NCI-H1436 (cell line): ENCODE measurements at places on chromosomes 7 and 10.

GRCh38 chr7:51295440-51296245, 21.0 kb downstream of the COBL start:
- DNase-seq = no peak

- no peak for DNase-seq
Measured at GRCh38 chr7:116990056-116990455, 36.8 kb downstream of the ST7 start.

GRCh38 chr10:112507988-112508387, 61.0 kb downstream of the VTI1A start:
- no peak for DNase-seq

GRCh38 chr7:112481121-112481736, 438 bp downstream of the LSMEM1 start:
- DNase-seq = no peak

DNA sequence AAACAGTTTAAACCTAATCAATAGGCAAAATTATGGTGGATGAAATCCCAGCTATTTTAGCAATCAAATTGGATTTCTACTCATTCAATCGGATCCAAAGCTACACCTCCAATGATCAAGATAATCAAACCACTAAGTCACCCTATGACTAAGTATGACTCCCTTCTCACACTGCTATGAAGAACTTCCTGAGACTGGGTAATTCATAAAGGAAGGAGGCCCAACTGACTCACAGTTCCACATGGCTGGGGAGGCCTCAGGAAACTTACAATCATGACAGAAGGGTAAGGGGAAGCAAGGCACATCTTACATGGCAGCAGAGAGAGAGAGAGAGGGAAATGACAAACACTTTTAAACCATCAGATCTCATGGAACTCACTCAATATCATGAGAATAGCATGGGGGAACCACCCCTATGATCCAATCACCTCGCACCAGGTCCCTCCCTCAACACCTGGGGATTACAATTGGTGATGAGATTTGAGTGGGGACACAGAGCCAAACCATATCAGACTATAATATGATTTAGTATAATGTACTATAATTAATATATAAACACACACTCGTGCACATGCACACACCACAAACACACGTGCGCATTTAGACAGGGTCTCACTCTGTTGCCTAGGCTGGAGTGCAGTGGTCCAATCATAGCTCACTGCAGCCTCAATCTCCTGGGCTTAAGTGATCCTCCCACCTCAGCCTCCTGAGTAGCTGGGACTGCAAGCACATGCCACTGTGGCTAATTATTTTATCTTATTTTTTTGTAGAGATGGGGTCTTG, 213.6 kb upstream of the FOXK1 start:
- no peak for DNase-seq

- no peak for DNase-seq
Measured at GRCh38 chr7:12772768-12773167, 85.3 kb downstream of the ARL4A start.

DNA sequence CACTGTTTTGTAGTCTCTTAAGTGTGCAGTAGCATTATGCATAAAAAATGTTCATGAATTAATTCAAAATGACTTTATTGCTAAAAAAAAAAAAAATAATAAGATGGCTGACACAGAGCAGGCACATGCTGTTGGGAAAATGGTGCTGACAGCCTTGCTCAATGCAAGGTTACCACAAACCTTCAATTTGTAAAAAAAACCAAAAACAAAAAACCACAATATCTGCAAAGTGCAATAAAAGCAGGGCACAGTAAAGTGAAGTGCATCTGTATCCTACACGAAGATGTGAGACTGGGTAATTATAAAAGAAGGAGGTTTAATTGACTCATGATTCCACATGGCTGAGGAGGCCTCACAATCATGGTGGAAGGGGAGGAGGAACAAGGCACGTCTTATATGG, 185.8 kb downstream of the USP6NL start:
- no peak for DNase-seq

DNA sequence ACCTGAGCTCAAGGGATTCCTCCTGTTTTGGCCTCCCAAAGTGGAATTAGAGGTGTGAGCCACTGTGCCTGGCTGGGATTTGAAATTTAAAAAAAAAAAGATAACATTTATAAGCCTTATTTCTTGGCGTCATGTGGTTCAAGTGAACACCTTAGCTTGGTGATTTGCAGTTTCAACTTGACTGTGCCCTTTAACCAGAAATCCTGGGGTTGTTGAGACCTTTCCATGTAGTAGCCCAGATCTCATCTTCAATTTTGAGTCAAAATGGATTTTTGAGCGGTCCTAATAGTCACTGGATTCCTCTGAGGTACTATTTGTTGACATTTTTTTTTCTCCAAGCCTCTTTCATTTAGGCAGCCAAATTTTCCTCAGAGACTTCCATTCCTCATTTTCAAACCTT, 29.5 kb upstream of the FBXW4 start:
- no peak for DNase-seq

GRCh38 chr10:15787426-15787825, 67.7 kb upstream of the ITGA8 start:
- no peak for DNase-seq

GRCh38 chr7:147852833-147853232, 737.7 kb upstream of the C7orf33 start:
- DNase-seq = no peak

- no peak for DNase-seq
Measured at GRCh38 chr10:70135046-70135445, 2.4 kb upstream of the AIFM2 start.

GRCh38 chr7:116226664-116227063, 16.3 kb downstream of the TES start:
- no peak for DNase-seq

DNA sequence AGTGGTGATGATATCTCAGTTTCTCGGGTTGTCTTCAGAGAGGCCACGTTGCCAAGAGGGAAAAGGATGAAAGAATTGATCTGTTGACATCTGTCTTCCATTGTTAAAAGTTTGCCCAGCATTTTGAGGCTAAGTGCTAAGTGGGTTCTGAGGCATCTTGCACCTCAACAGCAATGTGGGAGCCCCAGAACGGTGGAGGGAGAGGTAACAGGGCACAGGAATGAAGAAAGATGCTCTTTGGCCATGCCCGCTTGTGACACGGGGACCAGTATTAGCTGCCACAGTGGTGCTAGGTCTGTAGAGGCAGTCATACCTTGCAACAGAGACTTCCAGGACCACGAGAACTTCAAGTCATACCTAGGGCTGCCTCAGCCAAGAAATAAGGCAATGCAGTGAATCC, 106.6 kb upstream of the NUPR2 start:
- no peak for DNase-seq

DNA sequence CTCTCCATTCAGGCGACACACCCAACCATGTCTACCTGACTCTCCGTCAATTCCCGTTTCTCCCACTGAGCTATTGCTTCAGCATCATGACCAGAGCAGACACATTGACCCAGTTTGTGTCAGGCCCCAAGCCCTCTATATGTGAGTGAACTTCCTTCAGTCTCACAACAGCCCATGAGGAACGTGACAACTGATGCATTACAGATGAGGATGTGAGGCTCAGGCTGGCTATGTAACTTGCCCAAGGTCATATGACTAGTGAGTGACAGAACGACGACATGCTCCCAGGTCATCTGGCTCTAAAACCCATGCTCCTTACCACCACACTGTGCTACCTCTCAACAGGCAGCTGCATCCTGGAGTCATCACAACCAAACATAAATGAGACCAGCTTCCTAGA, 3.7 kb downstream of the TMEM140 start:
- DNase-seq = no peak

DNA sequence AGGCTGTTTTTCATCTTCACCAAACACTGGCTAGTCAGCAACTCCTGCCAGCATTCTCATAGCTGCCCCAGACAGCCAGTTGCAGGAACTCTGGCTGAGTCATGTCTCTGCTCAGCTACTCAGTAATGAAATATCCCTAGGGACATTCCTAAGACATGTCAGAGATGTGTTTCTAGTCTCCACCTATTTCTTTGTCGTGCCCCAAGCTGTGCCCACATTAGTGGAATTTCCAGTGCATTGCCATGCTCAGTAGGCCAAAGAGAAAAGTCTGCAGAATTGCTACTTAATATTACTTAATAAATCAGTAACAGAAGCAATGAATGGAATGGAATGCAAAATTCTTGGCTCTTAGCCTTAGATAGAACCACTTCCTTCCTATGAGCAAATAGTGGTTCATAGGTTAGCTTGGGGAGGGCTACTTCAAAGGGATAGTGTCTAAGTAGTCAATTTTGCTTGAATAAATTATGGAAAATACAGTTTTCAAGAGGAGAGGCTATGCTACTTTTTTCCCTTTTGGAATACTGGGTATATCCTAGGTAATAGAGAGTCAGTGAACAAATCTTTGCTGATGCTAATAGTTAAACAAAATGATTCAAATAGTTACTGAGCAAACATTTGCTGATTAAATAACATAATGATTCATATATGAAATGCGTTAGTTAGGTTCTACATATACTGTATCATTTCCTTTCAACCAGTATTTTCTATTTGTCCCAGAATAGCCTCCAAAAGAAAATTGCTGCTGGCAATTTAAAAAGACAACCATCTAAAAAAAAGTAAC, 23.6 kb upstream of the SEMA3C start:
- DNase-seq = no peak

- DNase-seq = peak; percentile 18
Measured at GRCh38 chr7:75756991-75757676, 14.9 kb downstream of the CCL26 start.

DNA sequence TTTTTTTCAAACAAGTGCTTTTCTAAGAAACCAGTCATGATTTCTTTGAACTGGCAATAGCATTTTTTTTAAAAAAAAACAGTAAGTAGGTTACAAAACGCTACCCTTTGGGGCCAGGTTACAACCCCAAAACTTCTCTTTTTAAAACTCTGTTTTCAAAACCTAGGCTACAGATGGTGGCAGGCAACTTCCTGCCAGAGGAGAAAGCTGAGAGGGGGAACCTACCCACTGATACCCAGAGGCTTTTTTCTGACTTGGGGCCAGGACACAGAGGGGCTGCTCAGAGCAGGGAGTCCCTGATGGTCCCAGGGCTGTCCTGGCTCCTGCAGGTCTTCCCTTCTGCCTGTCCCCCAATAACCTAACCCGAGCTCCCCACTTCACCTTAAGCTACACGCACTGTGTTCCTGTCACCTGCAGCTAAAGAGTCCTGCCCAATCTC, 6.9 kb downstream of the STN1 start:
- no peak for DNase-seq

DNA sequence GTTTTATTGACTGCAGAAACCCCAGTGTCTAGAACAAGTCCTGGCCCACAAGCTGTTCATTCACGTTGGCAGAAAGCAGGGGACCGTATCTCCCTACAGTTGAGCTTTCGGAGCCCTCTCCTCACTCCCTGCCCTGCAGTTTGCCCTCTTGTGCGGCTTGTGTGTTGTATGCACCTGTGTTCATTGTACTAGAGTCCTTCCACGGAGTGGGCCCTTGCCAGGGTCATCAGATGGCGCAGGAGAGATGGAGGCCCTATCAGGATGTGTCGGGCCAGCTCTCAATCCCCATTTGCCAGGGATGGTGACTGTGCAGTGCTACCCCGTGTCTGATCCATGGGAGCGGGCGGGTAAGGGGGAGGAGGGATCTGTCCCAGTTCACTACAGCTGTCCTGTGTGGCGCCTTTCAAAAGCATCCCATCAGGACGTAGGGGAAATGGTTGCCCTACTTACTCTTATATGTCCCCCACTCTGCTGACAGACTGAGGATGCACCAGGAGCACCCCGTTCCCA, 77.4 kb upstream of the PRR15 start:
- no peak for DNase-seq

- DNase-seq = no peak
Measured at GRCh38 chr10:81386817-81387216, 488.2 kb upstream of the NRG3 start.

- DNase-seq = no peak
Measured at GRCh38 chr10:5317547-5318107, 47.1 kb upstream of the UCN3 start.

DNA sequence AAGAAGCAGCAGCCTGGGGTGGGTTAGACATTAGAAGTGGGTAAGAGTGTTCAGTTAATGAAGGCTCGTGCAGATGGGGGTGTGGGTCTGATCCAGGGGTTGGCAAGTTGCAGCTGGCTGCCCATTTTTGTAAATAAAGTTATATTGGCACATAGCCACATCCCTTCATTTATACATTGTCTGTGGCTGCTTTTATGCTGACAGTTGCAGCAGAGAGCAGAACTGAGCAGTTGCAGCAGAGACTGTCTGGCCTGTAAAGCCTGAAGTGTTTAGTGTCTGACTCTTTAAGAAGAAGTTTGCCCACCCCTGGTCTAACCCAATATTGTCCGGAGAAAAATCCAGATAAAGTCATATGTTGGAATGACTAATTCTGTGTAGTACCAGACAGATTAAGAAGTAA, 38.1 kb downstream of the GLRX3 start:
- DNase-seq = no peak

DNA sequence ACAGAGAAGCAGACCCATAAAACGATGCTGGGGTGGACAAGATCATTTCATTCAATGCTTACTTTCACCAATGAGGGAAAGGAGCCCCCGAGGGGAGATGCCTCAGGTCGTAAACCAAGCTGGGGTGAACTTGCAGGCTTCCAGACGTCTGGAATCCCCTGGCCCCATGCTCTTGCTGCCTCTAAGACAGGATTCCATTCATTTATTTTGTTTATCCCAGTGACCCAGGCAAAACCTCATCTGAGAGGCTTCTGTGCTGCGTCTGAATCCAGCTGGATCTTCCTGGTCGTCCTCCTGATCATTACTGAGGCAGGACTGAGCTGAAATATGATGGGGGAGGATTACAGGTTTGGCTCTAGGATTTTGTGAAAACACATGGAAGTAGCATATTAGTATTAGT, 182.9 kb downstream of the MYOF start:
- no peak for DNase-seq

DNA sequence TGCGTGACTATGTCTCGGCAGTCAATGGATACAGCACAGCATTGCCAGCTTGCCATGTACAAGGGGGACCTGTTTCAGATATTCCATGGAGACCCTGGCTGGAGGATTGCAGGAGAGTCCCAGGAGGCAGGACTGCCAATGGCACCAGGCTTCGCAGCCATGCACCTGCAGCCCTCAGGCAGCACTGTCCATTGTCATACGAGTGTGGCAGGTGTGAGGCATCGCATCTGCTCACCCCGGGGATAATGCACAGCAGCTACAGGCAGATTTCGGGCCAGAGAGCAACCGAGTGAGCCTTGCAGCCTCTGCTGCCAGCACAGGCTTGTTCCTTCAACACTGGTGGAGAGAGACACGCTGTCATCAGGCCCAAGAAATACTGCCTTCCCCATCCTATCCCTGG, 415.1 kb downstream of the PAXIP1 start:
- DNase-seq = peak; percentile 92

GRCh38 chr7:124364283-124364682, 331.4 kb upstream of the TMEM229A start:
- DNase-seq = no peak

GRCh38 chr10:32263300-32263699, 83.7 kb downstream of the EPC1 start:
- no peak for DNase-seq
